GM23248 (cell line): ENCODE measurements at places on chromosomes 5 and 9. TPM values are rescaled to one million over a fixed set of nuclear protein-coding genes. Genes with fewer than 3 reads are reported as not detected.
A peak's percentile ranks its signal among the peaks of the same experiment; 100 is the strongest.

PCDHB10 gene
- 1.3 and 2.9 TPM in 2 replicates for total RNA-seq

C7 gene
- total RNA-seq = not detected in 2 replicates

ADRB2 gene
- total RNA-seq = 0.65 TPM in 1 of 2 replicates, not detected in the other

CDH12 gene
- not detected in 2 replicates for total RNA-seq

SLC36A2 gene
- not detected in 2 replicates for total RNA-seq

SH3RF2 gene
- total RNA-seq = not detected in 2 replicates

ACSL6 gene
- total RNA-seq = 0.11 TPM in 1 of 2 replicates, not detected in the other

TMEM171 gene
- total RNA-seq = 5.8 and 6.7 TPM in 2 replicates

SCGB3A2 gene
- not detected in 2 replicates for total RNA-seq

PRR7 gene
- total RNA-seq = 23.9 and 24.8 TPM in 2 replicates

TLE1 gene
- total RNA-seq = 14.4 and 16.7 TPM in 2 replicates

SLC4A9 gene
- not detected in 2 replicates for total RNA-seq

DNA sequence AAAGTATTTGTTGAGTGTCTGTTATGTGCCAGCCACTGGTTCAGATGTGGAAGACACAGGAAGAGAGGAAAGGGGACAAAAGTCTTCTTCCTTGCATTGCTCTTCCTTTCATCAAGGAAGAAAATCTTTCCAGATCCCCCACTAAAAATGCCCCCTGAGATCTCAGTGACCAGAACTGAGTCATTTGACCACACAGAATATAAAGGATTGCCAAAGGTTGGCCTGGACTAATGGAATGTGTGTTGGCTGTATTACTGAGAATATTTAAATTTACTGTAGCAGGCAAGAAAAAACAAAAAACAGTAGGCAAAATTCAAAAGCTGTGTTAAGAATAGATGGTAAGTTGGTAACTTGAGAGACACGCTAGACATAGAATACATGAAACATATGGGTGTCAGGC, 10.0 kb upstream of the SEPTIN8 start:
- peak; percentile 81 for DNase-seq

DNA sequence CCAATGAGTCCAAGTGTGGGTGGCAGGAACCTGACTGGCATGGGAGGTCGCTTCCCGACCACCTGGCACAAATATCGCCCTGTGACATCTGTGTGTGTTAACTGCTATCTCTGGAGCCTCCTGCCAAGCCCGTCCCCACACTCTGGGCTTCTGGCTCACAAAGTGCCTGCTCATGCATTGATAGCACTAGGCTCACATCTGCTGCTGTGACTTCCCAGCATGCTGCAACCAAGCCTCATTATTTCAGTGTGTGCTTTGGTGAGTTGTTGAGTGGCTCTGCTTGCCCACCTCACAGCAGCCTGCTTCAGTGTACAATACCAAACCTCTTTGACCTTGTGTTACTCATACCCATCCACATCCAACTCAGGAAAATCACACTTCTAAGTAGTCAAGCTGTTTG, 139.8 kb downstream of the APBA1 start:
- no peak for DNase-seq

- peak; percentile 5 for DNase-seq
These were observed 900.0 kb upstream of the CDH10 start for GRCh38 chr5:25544652-25545249.

GRCh38 chr9:120877276-120878034, 467 bp upstream of the PHF19 start:
- DNase-seq = peak; percentile 72

DNA sequence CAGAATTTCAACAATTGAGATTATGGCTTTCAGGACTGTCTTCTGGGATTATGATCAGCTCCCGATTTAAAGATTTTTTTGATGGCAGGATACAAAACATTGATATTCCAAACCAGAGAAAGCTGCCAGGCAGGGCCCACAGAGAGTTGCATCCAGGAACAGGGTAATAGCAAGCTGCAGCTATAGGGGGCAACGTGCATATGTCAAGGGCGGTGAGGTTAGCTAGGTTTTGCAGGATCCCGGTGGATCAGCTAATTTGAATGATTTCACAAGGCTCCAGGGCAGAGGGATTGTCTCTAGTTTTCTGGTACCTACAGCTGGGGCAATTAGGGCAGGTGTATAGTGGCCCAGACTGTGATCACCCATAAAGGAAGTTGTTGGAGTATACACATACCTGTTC, 339.4 kb downstream of the CHSY3 start:
- no peak for DNase-seq

DNA sequence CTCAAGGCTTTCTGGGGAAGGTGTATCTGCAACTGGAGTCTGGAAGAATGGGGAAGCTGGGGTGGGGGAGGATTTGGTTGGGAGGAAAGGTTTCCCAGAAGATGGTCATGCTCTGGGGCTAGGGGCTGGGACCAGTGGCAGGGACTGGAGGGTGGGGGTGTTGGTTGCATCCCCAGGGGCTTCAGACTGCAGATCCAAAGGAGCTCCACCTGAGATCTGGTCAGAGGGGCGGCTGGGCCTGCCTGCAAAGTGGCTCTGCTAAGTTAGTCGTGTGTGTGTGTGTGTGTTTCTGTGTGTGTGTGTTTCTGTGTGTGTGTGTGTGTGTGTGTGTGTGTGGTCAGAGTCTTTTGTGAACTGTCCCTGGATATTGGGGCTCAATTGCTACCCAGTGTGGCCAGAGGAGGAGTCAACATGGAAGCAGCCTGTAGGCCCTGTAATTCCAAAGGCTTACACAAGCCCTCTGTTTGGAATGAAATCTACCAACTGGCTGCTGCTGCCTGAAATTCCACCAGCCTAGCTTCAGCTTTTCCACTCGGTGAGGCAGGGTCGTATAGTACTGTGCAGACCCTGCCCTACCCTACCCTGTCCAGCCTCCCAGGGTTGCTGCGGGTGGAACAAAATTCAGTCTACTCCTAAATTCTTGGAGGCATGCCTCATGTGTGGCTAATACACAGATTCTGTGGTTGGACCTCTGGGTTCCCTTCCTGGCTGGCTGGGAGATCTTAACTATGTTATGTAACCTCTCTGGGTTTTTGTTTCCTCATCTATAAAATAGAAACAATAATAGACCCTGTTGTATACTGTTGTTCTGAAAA, 12.5 kb upstream of the SYNPO start:
- DNase-seq = peak; percentile 86

DNA sequence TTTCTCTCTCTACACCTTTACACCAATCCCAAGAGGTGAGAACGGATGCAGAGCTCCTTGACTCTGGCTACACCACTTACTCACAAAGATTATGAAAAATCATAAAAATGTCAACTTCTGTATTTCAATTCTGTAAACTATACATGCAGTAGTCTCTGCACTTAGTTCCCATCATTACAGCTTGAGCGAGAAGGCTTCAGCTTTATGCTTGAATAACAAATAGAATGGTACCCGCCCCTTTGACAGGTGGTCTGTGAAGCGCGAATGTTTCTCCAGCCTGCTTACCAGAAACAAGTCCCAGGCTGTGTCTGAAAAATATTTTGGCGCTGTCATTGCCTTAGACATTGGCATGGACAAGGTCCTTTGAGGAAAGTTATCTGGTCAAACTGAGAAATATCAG, 562.4 kb upstream of the CLINT1 start:
- no peak for DNase-seq

DNA sequence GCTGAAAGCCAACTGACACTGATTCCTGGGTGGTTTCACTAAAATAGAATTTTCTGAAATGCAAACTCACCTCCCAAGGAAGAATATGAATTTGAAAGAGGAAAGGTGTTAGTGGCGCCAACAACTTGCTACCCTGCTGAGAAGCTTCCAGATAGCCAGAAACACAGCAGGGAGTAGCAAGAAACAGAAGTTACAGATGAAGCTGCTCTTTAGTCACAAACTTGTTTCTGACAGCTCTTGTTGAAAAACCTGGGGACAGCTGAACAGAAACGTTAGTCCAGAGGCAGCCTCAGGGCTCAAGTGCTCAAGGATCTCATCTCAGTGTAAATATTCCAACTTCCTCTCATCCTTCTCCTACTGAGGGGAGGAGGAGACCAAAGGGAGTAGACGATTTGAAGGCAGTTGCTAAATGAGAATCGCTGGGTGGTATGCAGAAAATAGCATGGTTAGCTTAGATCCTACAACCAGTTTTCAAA, 184.1 kb downstream of the PDE4D start:
- no peak for DNase-seq

DNA sequence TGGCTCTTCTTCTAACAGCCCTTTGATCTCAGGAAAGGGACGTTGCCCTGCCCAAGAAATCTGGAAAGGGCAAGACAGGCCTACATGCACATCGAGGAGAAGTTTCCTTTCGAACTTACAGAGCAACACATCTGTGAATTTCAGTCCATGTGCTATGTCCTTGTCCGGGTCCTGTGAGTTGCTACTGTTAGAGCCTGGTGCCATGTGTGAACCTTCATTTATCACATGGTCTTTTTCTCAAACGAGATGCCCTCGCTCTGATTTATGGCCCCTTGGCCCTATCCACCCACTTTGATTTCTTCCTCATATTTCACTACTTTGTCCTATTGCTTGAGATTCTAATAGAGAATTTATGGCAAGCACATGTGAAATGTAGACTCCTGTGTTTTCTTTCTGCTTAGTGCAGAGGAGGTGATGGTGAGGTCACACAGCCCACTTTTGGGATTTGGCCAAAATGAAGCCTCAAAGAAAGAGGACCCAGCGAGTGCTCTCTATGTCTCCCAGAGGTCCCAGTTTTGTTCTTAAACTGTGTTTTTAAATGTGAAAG, 153.1 kb downstream of the SNCAIP start:
- DNase-seq = no peak

DNA sequence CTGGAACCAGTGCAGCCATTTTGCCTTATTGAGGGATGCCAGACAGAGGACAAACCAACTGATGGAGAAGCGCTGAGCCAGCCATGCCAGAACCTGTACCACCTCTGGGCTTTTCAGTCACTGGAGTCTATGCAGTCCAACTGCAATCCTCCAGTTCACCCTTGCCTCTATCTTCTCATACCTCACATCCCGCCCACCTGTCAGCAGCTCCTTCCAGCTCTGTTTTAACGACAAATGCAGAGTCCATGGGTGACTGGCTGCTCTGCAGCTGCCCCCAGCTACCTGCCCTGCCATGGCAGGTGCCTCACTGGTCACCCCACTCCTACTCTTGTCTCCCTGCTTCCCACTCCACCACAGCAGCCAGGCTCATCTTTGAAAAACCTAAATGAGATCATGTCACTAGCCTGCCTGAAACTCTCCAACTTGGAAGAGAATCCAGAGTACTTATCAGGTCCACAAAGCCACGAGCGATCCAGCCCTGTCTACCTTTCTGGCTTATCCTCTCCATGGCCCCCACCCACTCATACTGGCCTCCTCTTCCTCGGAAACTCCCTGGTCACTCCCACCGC, 14.0 kb upstream of the ACSL6 start:
- DNase-seq = no peak

DNA sequence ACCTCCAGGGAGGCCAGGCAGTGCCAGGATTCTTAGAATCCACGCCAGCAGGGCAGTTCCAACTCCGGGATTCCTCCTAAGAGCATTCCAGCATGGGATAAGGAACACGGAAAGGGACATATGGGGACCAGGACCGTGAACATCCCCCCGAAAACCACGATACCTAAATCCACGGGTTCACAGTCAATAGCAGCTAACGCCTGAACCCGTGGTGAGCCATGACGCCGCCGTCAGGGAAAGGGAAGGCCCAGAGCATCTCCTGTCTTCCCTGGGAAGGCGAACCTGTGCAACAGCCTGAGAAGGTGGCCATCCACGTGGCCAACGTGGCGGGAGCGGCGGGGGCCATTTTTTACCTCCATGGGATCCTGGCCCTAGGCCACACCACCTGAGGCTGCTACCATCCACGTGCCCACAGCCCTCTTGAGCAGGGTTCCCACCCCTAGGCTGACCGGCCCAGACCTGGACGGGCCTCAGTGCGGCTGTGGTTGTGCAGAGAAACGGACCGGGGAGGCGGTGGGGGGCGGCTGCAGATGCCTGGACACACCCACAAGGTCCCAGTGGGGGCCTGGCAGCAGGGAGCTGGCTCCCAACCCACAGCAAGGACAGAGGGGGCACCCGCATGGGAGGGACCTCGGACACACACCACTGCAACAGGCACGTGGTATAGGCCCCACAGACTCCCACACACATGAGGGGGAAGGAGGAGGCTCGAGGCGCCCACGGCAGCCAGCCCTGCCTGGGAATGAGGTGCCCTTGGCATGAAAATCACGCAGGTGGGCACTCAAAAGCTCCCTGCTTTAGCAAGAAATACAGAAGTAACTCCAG, 42.8 kb downstream of the SLC12A7 start:
- DNase-seq = no peak

GRCh38 chr9:34332076-34332964, 3.0 kb downstream of the NUDT2 start:
- peak; percentile 61 for DNase-seq

- no peak for DNase-seq
These were observed 29.0 kb upstream of the PSAT1 start for GRCh38 chr9:78267889-78268288.

DNA sequence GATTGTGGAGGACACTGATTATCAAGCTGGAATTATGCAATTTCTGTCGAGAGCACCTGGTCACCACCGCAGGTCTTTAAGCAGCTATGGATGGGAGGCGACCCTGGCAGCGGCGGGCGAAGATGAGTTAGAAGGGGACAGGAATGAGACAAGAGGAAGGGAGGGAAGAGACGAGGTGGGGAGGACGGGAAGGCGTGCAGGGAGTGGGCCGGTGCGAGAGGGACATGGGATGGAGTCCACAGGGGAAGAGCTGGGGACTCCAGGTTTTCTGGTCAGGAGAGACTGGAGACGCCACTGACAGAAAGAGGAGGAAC, 192.3 kb downstream of the MELK start:
- no peak for DNase-seq

DNA sequence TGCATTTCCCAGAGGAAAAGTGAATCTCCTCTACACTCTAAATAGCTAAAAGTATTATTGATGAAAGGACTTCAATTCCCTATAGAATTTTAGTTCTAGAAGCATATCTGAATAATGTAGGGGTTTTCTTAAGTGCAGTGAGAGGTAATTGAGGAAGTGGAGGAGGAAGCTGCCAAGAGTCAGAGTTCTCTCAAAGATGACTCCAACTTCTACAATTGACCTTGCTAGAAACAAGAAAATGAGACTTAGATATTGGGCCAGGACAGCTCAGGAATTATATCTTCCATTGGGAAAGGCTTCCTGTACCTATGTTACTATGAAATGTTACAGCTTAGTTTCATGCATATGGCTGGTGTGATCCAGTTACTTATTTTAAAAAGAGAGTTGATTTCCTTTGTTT, 10.4 kb upstream of the F2R start:
- no peak for DNase-seq

GRCh38 chr9:94870793-94871558, 144.5 kb downstream of the AOPEP start:
- peak; percentile 77 for DNase-seq

DNA sequence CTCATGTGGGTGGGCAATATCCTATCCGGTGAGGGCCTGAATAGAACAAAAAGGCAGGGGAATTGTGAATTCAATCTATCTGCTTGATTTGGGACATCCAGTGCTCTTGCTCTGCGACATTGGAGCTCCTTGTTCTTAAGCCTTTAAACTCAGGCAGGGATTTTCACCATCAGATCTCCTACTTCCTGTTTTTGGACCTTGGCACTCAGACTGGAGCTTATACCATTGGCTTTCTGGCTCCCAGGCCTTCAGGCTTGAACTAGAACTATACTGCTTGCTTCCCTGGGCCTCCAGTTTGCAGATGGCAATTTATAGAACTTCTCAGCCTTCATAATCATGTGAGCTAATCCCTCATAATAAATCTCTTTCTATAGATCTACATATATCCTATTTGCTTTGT, 134.3 kb upstream of the CLINT1 start:
- DNase-seq = no peak
